ENCODE measurements at places on chromosomes 3 and 15. TPM values are rescaled to one million over a fixed set of nuclear protein-coding genes. Genes with fewer than 3 reads are reported as not detected.

Gene GABRR3
- total RNA-seq, result not detected

Gene CDCP1
- total RNA-seq, result 366 TPM

Gene NDN
- total RNA-seq, result 0.31 TPM

GRCh38 chr3:178392511-178392926, 143.7 kb upstream of the KCNMB2 start:
- DNase-seq, result peak; percentile 34

DNA sequence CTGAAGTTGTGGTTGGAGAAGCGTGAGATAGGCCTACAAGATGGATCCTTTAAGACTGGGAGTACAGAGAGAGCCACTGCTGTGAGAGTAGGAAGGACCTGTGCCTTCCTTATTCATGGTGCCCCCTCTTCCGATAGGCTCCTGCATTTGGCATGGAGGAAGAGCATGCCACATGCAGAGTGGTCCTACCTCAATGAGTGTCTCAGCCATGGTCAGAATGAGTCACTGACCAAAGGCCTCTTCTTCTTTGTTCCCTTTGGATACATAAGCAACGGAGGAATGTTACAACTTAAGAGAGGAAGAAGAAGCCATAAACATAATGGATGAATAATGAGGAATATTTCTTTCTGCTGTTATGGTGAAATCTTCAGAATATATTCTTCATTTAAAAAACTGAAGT, 681.2 kb upstream of the GRM7 start:
- DNase-seq, result no peak

DNA sequence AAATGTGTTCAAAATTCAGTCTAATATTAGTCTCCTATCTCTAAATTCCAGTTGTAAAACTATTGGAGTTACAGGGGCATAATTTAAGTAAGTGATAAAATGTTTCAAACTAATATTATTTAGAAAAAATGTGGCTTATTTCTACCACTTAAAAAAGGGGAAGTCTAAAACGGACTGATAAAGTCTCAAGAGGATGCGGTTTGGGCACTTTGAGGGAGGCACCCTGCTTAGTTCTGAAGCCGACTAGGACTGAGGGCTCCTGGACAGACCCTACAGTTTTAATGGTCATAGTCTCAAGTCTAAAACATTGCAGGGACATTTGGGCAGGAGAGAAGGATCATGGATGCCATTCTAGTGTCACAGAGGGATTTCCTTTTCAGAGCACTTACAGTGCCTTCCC, 566.3 kb downstream of the NR2F2 start:
- DNase-seq, result no peak

GRCh38 chr3:10459954-10460754, 45.2 kb downstream of the ATP2B2 start:
- peak; percentile 71 for DNase-seq
